ENCODE measurements at places on chromosomes 2 and 18.

DNA sequence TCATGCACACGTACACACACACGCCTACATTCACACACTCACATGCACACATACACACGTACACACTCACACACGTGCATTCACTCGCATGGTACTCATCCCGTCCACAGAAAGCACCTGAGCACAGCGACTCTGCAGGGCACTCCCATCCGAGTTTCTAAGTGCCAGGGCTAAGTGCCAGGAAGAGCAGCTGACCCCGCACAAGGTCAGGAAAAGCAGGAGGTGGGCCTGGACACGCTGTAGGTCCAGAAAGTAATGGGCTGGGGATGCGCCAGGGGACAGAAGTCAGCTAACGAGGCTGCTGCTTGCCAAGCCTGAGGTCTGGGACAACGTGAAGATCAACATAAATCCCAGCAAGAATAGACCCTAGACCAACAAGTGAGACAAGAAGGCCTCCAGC is 15.8 kb downstream of the ADI1 start:
- no peak for DNase-seq

DNA sequence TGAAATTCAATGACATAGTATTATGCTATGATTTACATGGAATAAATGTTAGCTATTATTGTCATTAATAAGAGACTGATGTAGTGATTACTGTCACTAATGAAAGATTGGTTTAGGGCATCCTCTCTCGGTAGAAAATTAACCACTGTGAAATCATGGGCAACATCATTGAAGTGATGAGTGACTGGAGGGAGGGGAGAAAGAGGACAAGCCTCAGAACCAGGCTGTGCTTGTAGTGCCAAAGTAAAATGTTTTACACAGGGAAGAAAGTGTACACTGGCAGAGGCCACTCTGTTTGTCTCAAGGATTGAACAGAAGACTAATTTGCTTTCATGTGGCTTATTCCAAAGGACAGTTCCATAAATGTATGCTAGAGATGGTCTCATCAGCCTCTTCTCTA is 456.2 kb upstream of the TCF4 start:
- DNase-seq = no peak

DNA sequence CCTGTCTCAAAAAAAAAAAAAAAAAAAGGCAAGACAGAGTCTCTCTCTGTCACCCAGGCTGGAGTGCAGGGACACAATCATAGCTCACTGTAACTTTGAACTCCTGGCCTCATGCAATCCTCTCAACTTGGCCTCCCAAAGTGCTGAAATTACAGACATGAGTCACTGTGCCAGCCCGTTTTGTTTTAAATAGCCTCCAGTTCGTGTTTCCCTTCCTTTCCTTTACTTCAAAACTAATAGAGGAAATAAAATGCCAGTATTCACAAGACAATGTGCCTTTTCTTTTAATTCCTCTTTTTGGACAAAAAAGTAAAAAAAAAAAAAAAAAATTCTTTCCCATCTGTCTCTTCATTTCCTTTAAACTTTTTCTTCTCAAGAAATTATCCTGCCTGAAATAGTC is 54.5 kb upstream of the ACMSD start:
- no peak for DNase-seq

DNA sequence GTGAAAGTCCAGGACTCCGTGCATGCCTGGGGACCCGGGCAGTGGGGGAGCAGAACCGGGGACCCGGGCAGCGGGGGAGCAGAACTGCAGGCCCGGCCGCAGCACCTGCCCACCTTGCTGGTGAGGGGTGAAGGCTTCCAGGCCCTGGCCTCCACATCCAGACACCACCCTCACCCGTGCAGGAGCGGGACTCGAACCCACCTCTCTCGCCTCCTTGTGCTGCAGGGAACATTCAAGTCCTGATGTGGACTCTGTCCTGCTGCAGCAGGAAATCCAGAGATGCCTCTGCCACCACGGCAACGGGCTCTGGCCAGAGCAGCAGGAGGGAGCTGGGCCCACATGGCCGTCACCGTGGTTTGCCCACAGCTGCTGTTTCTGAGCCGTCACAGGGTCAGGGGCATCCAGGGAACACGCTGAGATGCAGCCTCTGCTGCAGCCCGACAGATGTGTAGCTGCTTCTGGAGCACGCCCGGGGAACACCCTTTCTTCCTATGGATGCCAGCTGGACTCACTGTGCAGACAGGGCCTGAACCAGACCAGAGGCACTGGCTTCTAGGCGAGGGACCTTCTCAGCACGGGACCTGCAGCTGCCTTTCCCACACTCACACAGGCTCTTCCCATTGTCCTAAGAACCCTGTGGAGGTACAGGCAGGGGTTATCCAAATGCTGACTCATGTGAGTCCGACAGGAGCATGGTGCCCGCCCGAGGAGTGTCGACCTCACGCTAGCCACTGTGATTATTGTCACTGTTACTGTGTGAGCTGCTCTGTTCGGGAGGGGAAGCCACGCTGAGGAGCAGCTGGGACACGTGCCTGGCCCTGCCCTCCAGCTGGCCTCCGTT is 89.2 kb upstream of the CTDP1 start:
- no peak for DNase-seq

- DNase-seq = no peak
Measured at GRCh38 chr2:68290901-68291300, 28.8 kb downstream of the CNRIP1 start.

DNA sequence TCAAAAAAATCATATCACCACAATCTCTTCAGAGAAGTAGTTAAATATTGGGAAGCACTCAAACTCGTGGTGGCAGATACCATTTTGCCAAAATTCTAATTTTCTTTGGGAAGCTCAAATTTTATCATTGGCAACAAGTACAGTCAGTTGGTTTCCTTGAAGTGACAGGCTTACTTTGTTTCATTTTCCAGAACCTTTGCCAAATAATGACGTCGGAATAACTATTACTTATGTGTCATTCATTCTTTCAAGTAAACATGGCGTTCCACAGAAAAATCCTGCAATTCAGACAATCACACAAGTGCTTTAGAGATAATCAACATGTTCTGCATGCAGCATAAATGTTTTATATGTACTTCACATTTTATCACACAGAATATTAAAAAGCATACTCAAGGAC is 5.4 kb downstream of the TTLL4 start:
- no peak for DNase-seq

GRCh38 chr2:221500501-221501209 is 71.4 kb downstream of the EPHA4 start:
- no peak for DNase-seq

DNA sequence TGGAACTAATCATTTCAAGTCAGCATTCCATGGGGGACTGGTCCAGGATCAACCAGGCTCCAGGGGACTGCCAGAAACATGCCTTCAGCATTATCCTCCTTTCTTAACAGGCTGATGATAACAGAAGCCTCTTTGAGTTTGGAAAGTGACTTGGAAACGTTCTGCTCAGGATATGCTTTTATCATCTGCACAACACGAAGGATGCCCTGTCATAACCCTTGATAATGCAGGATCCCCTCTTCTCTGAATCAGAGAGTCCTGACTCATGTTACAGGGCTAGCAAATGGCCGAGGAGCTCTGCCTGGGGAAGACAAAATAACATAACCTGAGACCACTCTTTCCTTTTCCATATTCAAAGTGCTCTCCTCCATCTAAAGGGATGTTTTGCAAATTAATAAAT is 6.7 kb downstream of the SCYGR3 start:
- DNase-seq = no peak

DNA sequence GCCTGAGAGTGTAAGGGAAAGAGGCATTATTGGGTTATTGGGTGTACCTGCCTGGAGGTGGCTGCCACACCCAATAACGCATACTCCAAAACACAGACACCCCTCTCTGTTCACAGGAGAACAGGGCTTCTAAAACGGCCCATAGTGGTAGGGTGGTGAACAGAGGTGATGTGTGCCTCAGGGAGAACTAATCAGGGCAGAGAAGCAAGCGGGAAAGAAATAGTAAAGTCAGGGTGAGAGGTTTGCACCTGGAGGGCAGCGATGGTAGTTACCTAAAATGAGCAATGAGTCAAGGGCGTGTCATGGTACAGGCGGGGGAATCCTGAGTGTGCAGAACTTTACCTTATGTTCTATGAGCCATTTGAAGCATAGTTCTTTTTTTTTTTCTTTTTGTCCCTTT is 21.6 kb upstream of the VPS4B start:
- DNase-seq = no peak

DNA sequence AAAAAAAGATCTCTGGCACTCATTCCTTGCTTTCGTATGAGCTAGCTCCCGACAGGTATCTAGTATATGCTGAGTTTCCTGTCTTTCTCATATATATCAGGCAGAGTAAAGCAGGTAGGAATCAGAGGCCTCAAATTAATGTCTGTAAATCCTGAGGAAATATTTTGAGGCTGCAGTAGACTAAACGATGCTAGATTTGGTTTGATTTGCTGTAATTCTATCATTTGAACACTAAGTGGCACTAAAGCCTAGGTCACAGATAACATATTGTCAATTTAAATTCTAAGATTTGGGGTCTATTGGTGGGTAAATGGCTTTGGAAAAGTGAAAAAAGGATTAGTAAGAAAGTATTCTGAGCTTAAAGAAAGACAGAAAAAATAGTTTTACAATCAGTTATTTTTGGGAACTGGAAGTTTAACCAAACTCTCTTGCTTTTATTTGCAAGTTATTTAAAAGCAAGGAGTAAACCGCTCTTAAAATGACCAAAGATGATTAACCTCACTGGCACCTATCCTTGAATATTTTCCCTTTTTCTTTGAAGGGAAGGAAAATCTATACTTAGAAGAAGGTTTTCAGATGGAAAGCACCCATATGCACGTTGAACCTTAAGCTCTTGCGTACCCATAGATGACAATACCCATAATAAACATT is 37.6 kb upstream of the SLC4A10 start:
- DNase-seq = peak; percentile 1

DNA sequence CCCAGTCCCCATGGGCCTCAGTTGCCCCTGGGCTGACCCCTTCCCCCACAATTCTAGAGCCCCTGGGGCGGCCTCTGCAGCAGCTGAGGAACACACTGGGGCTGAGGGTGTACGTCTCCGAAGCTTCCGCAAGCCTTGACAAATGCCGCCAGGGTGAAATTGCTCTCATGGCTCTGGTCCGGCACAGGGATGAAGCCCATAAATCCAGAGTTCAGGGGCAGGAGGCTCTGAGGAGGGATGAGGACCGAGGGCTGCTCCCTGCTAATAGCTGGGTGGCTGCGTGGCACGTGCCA is 27.1 kb upstream of the OTOS start:
- DNase-seq = no peak

GRCh38 chr2:217774232-217774631 is 228.6 kb downstream of the TNS1 start:
- DNase-seq = no peak

- DNase-seq = no peak
Measured at GRCh38 chr2:2848198-2848597, 517.1 kb upstream of the MYT1L start.

DNA sequence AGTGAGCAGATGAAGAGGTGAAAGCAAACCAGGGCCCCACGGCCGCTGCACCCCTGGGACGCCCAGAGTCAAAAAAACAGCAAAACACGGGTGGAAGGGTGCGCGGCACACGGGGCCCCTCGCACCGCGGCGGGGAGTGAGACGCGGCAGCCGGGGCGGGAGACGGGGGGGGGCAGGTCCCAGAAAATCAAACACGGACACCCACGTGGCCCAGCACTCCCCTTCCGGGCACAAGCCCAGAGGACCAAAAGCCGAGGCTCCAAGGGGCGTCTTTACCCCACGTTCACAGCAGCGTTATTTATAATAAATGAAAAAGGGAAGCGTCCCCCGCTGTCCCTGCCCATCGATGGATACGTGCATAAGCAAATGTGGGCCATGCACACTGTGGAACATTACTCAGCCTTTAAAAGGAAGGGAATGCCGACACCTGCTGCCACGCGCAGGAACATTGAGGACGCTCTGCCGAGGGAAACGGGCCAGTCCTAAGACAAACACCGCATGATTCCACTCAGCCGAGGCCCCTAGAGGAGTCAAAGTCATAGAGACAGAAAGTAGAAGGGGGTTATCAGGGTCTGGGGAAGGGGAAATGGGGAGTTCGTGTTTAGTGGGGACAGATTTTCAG is 677 bp upstream of the COPS9 start:
- no peak for DNase-seq

DNA sequence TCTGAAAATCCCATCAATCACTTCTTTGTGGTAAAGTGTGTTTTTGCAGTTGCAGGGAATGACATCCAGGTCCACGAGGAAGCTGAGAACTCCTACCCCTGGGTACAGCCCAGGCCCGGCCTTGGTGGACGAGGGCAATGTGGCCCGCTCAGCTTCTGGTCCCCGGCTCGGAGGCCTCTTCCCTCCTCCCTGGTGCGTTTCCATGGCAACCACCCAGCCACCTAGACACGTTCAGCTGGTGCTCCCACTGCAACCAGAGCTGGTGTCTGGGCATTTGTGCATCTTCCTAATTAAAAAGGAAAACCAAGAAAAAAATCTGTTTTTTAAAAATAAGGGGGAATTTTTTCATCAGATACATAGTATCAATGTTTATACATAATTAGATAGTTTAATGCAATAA is 603.6 kb upstream of the SALL3 start:
- no peak for DNase-seq

DNA sequence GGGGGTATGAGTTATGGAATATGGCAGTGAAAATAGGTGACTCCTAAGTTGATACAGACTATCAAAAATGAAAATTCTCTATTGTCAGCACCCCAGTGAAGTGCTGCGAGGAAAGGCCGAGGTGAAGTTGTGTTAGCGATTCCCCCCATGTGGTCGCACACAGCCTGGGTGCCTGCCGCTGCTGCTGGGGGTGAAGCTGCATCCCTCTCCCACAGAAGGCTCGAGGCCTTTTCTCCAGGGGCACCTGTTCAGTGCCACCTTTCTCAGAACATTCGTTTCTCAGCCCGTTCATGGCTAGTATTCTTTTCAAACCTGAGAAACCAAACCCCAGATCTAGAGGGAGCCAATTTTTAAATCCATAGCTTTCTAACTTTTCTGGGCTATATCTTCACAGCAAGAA is 23.8 kb downstream of the HK2 start:
- DNase-seq = no peak

DNA sequence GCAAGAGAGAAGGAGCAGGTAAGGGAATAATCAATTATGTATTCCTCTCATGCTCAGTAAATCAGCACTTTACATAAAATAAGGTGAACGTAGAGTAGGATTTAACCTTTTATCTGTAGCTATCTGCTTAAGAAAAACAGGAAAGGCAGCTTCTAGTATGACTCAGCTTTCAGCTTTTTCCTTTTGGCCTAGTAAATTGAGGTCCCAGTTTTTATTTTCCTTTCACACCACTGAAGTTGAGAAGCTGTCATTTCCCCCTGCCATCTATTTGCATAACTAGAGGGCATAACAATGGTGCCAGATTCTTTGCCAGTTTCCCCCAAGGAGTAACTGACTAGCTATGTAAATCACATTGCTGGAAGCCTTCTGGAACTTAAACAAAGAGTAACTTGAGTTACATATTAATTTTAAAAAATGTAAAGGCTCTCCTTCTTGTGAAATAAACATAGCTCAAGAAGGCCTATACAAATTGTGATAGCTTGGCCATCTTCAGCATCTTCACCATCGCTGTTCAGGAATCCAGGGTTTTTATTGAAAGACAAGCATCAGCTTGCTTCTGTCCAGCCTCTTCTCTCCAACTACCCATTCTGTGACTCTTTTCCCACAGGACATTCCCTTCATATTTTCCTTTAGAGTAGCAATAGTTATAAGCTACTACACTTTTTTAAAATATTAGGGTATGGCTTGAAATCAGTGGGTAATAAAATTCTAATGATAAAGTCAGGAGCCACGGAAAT is 97.0 kb downstream of the KYNU start:
- DNase-seq = no peak
